ENCODE measurements at places on chromosomes 1 and 21.

DNA sequence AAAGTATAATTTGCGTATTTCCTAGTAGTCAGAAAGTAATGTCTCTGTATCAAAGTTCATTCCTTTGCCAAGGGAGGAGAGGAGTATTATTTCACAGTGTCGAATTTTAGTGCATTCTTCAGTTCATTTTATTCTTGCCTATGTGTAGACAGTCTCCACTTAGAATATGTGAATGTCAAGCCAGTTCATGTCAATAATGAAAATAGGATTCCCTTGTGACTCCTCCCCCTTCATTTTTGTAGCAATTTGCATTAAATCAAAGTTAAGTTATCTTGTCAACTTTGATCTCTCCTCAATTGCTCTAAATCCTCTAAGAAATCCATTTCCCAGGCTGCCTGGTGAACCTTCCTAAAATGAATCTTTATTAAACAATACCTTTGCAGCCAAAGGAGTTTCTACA lies 179.1 kb downstream of the SLC44A5 start:
- DNase-seq: no peak

DNA sequence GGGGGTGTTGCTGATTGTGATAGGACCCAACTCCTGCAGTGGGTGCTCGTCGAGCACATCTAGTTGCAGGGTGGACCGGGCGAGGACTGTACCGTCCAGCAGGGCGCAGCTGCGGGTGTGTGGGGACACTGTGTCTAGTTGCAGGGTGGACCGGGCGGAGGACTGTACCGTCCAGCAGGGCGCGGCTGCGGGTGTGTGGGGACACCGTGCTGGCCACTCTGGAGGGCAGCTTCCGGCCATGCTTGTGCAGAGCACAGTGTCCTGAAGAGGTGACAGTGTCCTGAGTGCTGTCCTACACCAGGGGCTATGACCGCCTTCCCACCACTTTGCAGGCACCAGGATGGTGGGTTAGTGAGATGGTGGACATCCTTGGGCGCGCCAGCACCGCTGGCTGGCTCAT lies 4.6 kb upstream of the TRPM2 start:
- no peak for DNase-seq

- no peak for DNase-seq
These were observed 58.0 kb downstream of the NPHP4 start for GRCh38 chr1:5934058-5934884.

- no peak for DNase-seq
These were observed 85.2 kb downstream of the HIVEP3 start for GRCh38 chr1:41833519-41834000.

DNA sequence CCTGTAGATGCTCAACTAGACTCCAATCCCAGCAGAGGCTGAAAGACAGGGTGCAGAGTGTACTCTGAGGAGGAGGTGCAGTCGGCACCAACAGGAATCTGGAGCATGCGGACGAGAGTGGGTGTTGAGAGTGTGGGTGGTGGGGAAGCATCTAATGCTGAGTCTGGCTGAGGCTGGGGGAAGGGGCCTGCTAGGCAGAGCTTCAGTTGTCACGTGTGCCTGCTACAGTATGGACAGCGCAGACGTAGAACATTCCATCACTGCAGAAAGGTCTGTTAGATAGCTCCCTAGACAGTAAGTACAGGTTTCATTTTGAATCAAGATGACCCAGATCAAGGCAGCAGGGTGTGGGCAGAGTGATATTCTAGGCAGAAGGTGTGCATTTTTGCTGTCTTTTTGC lies 23.1 kb downstream of the SNAP47 start:
- no peak for DNase-seq

GRCh38 chr21:35227786-35228185 lies 178.7 kb upstream of the RUNX1 start:
- DNase-seq: no peak

- no peak for DNase-seq
These were observed 91.3 kb downstream of the RPE65 start for GRCh38 chr1:68358439-68358838.

- DNase-seq: no peak
These were observed 87.1 kb upstream of the TNR start for GRCh38 chr1:175830500-175830899.

DNA sequence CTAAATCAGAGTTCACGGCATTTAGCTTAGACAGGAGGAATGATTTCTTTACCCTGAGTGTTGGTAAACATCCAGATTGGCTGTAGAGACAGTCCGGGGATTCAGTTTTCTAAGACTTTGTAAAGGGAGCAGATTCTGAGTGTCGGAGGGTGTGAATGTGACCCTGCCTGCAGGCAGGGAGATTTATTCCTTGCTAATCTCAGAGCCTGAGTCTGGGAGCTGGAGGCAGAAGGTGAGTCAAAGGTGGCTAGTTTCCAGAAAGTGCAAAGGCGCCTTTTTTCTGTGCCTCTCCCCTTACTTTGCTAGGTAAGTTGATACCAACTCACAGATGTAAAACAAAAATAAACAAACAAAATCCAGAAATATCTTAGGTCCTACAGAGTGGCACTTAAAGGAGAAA lies 11.7 kb downstream of the ATP1B1 start:
- no peak for DNase-seq

DNA sequence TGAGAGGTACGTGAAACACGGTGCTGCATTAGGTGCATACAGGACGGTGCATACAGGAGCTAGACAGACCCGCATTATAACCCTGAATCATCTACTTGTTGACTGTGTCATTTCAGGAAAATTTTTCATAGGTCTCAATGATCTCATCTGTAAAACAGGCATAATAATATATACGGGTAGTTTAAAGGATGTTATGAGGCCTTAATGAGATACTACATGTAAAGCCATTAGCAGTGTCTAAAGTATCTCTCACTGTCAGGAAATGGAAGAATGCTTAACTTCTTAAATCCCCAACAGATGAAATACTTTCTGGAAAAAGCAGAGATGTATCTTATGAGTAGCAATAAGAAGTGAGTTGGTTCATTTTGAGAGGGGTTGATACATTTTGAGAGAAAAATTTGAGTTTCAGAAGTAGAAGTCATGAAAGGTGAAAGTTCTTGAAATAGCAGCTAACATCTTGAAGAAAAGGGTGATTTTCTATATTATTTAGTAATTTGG lies 669.6 kb downstream of the PTPRC start:
- no peak for DNase-seq

DNA sequence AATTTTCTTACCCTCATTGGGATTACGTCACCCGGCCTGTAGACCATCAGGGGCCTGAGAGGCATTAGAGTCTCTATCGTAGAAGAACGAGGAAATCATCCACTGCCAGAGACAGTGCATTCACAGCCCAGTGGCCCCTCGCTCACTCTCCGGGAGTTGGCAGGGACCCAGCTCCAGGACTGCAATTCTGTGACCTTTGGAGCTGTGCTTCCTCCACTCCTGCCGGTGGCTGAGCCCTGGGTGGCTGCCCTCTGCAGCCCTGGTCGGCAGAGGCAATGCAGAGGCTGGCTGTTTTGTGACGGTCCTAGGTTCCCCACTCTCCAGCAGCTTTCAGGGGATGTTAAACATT lies 12.7 kb downstream of the SLC37A1 start:
- DNase-seq: no peak

- DNase-seq: no peak
These were observed 6.3 kb downstream of the OPTC start for GRCh38 chr1:203500279-203500678.

- DNase-seq: no peak
These were observed 10.4 kb upstream of the SPATC1L start for GRCh38 chr21:46194374-46195334.

- peak; percentile 36 for DNase-seq
These were observed 66.9 kb upstream of the LRIF1 start for GRCh38 chr1:111030590-111030989.

DNA sequence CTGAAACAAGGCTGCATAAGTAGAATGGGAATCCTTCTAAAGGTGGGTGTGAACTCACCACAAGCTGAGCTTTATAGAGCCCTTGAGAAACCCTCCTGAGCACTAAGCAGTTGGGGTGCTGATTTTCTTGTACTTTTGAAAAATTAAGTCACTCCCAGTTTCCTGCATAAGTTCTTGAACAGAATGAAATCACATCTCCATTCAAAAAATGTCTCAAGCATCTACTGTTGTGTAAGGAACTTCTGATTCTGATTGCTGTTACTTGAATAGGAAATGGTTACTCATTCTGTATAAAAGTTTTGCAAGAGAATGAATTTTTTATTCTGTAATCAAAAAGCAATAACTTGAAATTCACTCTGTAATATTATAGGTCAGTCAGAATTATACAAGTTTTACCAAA lies 50.8 kb upstream of the WNT2B start:
- DNase-seq: no peak

DNA sequence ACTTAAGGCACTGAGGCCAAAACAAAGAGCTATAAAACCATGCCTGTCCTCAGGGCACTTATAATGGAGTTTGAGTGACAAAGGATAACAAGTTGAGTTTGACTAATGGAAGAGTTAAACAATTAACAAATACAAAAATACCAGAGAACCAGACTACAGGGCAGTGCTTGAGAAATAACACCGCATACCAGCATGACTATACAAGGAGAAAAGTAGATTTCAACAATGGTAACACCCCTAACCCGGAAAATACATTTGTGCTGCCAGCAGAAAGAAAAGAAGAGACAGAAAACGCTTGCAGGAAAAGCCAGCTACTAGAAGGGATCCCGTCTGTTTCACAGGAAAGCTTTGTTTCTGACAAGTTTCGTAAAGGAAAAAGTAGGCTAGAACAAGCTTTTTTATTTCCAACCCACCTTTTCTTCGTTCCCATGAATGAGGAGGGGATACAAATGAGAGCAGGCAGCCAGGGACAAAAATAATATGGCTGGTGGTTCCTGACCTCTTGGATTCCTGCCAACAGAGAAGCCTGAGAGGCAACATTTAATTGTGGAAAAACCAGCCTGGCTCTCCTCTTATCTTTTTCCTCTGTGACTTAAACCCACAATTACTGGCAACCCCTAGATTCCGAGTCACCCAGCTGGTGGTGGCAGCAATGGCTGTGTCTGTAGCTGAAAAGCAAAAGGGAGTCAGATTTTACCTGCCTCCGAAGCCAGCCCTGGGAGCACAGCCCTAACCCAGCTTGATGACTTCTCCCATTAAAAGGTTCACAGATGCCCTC lies 56.5 kb downstream of the WLS start:
- no peak for DNase-seq

DNA sequence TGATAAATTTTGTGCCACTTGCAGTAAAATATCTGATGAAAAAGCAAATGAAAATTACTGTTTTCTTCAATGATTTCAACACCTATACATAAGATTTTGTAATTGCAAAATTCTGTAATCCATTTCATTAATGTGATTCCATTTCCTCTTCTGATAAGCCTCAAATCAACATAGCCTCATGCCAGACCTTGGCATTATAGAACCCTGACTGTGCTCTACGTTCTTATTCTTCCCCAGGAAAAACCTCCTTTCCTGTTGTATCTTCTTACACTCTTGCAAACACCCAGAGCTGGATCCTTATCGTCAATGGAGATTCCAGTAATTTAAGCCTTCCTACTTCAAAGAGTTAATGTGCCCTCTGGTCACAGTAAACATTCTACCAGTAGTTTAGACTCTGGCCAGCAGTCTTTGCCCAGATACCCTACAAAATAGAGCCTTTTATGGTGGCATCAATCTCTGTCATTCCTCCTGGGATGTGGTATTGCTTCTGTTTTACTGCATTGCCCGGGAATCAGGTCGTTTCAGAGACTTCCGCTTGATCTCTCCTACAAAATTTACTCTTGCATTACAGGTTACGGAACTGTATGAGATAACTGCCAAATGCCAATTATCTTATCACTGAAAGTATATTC lies 48.5 kb upstream of the CHRM3 start:
- DNase-seq: no peak

DNA sequence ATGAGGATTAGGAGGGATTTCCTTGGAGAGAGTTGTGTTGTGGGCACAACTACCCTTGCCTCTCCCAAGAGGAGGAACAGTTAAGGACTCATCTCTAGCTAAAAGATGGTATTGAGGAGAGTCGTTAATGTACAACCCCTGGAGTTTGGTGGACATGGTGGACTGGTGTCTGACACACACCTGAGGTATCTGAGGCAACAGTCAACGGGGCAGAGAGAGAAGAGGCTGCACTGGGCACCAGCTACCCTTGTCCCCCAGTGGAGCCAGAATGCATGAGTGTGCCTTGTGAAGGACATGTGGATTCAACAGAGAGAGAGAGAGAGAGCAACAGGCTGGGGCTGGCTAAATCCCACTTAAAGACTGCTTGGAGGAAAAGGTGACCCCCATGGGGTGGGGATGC lies 13.0 kb downstream of the RAB7B start:
- DNase-seq: no peak

DNA sequence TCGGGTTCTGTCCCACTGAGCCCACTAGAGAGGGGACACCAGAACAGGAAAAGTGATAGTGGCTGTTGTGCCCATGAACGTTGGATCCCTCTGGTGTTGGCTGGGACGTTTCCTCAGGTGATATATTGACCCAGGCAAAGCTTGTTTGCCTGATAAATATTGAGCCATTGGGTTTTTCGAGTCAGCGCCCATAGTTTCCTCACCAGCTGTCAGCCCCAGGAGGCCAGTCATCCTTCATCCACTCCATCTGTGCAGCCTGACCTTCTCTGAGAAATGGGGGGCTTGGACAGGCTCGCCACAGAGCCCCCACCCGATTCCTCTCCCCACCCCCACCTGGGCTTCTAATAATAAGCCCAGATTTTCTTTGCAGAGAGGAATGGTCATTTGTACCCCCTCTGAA lies 13.3 kb downstream of the DISP3 start:
- DNase-seq: no peak

GRCh38 chr1:229226796-229227195 lies 44.1 kb upstream of the RAB4A start:
- no peak for DNase-seq

DNA sequence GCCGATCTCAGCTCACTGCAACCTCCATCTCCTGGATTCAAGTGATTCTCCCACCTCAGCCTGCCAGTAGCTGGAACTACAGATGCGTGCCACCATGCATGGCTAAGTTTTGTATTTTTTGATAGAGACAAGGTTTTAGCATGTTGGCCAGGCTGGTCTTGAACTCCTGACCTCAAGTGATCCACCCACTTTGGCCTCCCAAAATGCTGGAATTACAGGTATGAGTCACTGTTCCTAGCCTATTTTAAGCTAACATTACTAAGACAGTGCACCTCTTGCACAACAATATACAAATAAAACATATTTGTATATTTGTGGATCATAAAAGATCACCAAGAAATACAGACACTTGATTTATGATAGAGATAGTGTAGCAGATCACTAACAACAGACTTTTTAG lies 139.1 kb downstream of the DUSP10 start:
- no peak for DNase-seq

- no peak for DNase-seq
These were observed 53.1 kb downstream of the APP start for GRCh38 chr21:26117324-26117971.

DNA sequence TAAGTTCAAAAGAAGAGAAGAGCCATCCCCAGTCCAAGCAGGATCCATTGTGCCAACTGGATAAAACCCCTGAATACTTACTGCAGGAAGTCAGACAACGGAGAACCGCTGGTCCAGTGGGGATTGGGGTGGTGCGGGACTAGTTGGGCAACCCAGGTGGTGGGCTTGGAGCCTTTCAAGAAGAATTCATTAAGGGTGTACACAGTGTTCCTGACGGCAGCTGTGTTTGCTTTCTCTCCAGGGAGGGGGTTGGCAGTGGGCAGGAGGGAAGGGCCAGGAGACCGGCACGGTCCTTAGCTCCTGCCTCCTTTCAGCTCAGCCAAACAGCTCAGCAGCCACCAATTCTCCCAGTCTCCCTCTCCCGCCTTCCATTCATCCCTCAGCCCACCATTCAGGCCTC lies 7.1 kb upstream of the CDK18 start:
- no peak for DNase-seq

GRCh38 chr1:16073490-16074119 lies at the start of gene FAM131C:
FAM131C (minus strand) TSS chr1:16073651; CDS start chr1:16073442, 209 bp downstream.
- DNase-seq: peak; percentile 88

GRCh38 chr1:201100169-201100930 lies 11.9 kb downstream of the CACNA1S start:
- DNase-seq: no peak

Measured in AG08396 (cell line).